ENCODE measurements at places on chromosomes 5 and 9. TPM values are rescaled to one million over a fixed set of nuclear protein-coding genes. Genes with fewer than 3 reads are reported as not detected.

GRCh38 chr5:142304013-142304701, 20.7 kb downstream of the SPRY4 start:
- no peak overlapping the region for H3K27ac ChIP-seq
- H3K36me3 ChIP-seq: no peaks in the 10 kb centered on the region
- DNase-seq: no peak
- no peaks in the 10 kb centered on the region for H3K4me1 ChIP-seq

DNA sequence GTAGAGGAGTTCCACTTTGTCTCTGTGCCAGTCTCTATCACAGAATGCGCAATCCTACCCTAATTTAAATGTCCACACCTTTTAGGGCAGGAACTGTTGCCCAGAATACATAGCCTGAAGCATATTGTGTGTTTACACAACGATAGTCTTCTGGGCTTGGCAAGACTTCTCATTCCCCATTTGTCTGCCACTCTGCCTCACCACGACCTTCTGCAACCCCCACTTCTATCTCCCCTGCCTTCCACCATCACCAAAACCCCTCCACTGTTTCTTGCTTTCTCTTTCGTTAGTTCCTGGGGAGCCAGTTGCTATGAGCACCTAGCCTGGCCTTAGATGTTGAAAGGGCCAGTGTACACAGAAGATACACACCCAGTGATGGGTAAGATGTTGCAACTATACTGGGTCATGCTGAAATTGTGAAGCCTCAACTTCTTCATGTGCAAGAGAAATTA, 883 bp upstream of the RNF145 start:
- DNase-seq: no peak
- peaks cover 11% of the 10 kb centered on the region for H3K4me1 ChIP-seq
- H3K27ac ChIP-seq: no peak overlapping the region
- H3K4me3 ChIP-seq: no peak overlapping the region
- H3K27me3 ChIP-seq: no peaks in the 10 kb centered on the region

GRCh38 chr5:56525113-56525512, 290.2 kb upstream of the MAP3K1 start:
- H3K27me3 ChIP-seq: no peaks in the 10 kb centered on the region
- no peak overlapping the region for H3K27ac ChIP-seq
- DNase-seq: no peak
- no peaks in the 10 kb centered on the region for H3K4me1 ChIP-seq
- H3K4me3 ChIP-seq: no peak overlapping the region

DNA sequence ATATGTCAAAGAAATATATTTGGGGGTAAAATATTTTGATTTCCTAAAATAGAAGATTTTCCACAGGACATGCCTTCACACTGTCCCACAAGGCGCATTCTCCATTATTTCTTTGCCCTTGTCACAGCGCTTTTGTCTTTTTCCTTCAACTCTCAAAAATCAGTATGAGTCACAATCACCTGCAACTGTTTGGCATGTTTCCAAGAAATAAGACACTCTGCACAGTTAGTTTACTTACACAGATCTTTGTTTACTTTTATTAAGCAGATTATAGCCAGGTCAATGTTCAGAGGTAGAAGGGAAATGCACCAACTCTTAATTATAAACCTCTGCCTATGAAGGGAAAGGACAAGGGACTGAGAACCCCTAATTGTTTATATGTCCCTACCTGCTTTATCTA, 9.5 kb downstream of the CEMIP2 start:
- DNase-seq: no peak
- H3K4me3 ChIP-seq: no peak overlapping the region
- peak overlapping the region; percentile 84 for H3K27ac ChIP-seq
- H3K4me1 ChIP-seq: peaks cover 51% of the 10 kb centered on the region

DNA sequence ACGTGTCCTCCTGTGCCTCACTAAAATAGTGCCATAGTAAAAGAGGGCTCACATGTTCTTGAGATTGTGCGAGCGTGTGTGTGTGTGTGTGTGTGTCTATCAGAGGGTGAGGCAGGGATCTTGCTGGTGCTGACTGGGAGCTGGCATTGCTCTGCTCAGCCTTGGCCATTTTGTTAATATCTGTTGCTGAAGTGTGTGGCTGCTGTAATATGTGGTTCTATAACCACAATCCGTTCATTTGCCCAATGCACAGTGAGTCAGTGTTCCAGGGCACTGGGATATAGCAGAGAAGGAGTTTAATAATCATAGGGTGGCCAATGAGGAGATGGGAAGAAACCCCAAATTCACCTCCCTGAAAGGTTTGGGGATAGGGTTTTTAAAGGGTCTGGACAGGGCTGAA, 61.3 kb downstream of the RASGRF2 start:
- no peak overlapping the region for H3K27ac ChIP-seq
- H3K36me3 ChIP-seq: no peaks in the 10 kb centered on the region
- H3K4me1 ChIP-seq: no peaks in the 10 kb centered on the region
- DNase-seq: no peak
- H3K4me3 ChIP-seq: no peak overlapping the region

- no peaks in the 10 kb centered on the region for H3K36me3 ChIP-seq
- DNase-seq: no peak
- H3K4me1 ChIP-seq: no peaks in the 10 kb centered on the region
- no peak overlapping the region for H3K4me3 ChIP-seq
These were observed 36.0 kb upstream of the SVEP1 start for GRCh38 chr9:110615498-110615897.

GRCh38 chr5:82160948-82161347, 117.2 kb downstream of the RPS23 start:
- H3K27me3 ChIP-seq: no peaks in the 10 kb centered on the region
- no peak overlapping the region for H3K4me3 ChIP-seq
- no peak overlapping the region for H3K27ac ChIP-seq

- H3K4me3 ChIP-seq: no peak overlapping the region
- H3K27ac ChIP-seq: no peak overlapping the region
- H3K27me3 ChIP-seq: no peaks in the 10 kb centered on the region
- no peaks in the 10 kb centered on the region for H3K36me3 ChIP-seq
- DNase-seq: no peak
These were observed 334.2 kb upstream of the CCNH start for GRCh38 chr5:87746891-87747377.

GRCh38 chr5:1526190-1526631, 2.5 kb upstream of the LPCAT1 start:
- DNase-seq: peak; percentile 13
- H3K4me3 ChIP-seq: no peak overlapping the region
- H3K4me1 ChIP-seq: no peaks in the 10 kb centered on the region
- no peak overlapping the region for H3K27ac ChIP-seq
- no peaks in the 10 kb centered on the region for H3K27me3 ChIP-seq

DNA sequence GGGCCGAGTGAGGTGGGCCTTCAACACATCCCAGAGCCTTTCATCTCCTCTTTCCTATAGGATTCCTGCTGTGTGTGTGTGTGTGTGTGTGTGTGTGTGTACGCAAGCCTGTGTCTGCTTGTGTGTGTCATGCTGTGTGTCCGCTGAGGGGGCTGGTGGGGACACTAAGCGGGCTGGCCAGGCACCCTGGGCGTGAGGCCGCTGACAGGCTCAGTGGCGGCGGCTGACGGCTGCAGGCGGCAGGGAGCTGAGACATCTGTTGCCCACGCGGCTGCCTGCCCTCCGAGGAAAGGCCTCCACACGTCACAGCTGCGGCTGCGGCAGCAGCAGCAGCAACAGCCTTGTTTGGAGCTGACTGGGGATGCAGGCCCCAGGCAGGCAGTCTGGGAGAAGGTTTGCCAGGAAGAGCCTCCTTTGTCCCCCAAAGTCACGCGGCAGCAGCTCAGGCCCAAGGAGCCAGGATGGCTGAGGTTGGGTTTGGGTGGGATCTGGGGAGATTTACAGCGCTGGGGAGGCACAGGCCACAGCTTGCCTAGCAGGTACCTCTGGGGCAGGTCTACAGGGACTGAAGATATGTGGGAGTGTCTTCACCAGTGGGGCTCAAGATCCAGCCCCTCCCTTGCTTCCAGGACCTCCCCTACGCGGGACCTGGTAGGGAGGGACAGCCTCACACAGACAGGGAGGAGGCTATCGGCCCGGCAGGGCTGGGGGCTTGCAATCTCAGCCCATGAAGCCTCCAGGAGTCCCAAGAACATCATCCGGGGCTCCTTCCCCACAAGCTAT, 1.8 kb downstream of the PDLIM4 start:
- no peaks in the 10 kb centered on the region for H3K4me1 ChIP-seq
- H3K27ac ChIP-seq: no peak overlapping the region
- no peaks in the 10 kb centered on the region for H3K27me3 ChIP-seq
- no peaks in the 10 kb centered on the region for H3K36me3 ChIP-seq

- H3K4me1 ChIP-seq: peaks cover 6% of the 10 kb centered on the region
- H3K27ac ChIP-seq: no peak overlapping the region
These were observed 51.2 kb upstream of the ARRDC3 start for GRCh38 chr5:91434348-91434747.

- no peaks in the 10 kb centered on the region for H3K4me1 ChIP-seq
- H3K27ac ChIP-seq: no peak overlapping the region
- H3K36me3 ChIP-seq: no peaks in the 10 kb centered on the region
- no peak overlapping the region for H3K4me3 ChIP-seq
- DNase-seq: no peak
These were observed 33.0 kb upstream of the SV2C start for GRCh38 chr5:76050134-76050533.

- no peaks in the 10 kb centered on the region for H3K4me1 ChIP-seq
- H3K27me3 ChIP-seq: no peaks in the 10 kb centered on the region
- no peaks in the 10 kb centered on the region for H3K36me3 ChIP-seq
- no peak overlapping the region for H3K27ac ChIP-seq
- H3K4me3 ChIP-seq: no peak overlapping the region
- no peak for DNase-seq
These were observed 132.4 kb downstream of the FRMD3 start for GRCh38 chr9:83405759-83406158.

DNA sequence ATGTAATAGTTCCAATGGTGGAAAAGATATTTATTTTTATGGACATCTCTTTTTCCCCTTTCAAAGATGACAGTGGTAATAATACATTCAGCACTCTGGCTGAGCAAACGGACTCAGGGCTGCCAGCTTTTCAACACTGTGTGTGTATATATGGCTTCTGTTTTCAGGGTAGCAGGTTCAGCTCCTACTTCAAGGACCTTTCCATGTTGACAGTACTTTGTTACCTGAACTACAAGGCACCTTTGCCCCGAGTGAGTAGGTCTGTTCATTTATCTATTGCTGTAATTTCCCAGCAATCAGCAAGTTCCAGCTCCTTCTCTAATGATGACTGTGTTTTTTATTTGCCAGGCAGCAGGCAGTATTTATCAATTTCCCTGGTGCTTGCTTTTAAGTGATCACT, 387.4 kb upstream of the KIF2A start:
- no peak overlapping the region for H3K27ac ChIP-seq
- no peak for DNase-seq
- H3K4me1 ChIP-seq: peaks cover 14% of the 10 kb centered on the region
- H3K27me3 ChIP-seq: no peaks in the 10 kb centered on the region
- H3K4me3 ChIP-seq: no peak overlapping the region

- no peaks in the 10 kb centered on the region for H3K4me1 ChIP-seq
- H3K27ac ChIP-seq: no peak overlapping the region
- DNase-seq: no peak
- H3K36me3 ChIP-seq: no peaks in the 10 kb centered on the region
- no peak overlapping the region for H3K4me3 ChIP-seq
These were observed 1703.8 kb downstream of the MAT2B start for GRCh38 chr5:165209101-165209727.

DNA sequence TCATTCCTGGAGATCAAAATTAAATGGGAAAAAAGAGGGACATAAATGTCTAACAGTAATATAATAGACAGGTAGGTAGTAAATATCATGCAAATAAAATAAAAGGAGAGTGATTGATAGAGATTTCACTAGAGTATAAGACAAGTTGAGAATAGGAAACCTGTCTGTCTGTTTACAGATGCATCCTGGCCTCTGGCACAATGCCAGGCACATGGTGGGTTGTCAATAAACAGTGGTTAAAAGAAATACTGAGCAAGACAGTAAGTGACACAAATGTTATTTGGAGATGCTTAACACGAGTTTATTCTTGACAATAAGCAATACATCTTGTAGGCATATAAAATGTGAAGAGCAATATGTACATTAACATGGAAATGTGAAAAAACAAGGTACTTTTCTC, 33.3 kb downstream of the RICTOR start:
- H3K4me3 ChIP-seq: no peak overlapping the region
- no peaks in the 10 kb centered on the region for H3K36me3 ChIP-seq
- H3K27ac ChIP-seq: no peak overlapping the region
- H3K4me1 ChIP-seq: no peaks in the 10 kb centered on the region

The LCN15 gene
- not detected for total RNA-seq

The GABRG2 gene
- not detected for total RNA-seq

The GPX8 gene
- total RNA-seq: 1.3 TPM

The ZFYVE16 gene
- total RNA-seq: 18.8 TPM

All from right lobe of liver (tissue), 6 donors.